HCT116 (cell line): ENCODE measurements at places on chromosomes 16 and 17.

DNA sequence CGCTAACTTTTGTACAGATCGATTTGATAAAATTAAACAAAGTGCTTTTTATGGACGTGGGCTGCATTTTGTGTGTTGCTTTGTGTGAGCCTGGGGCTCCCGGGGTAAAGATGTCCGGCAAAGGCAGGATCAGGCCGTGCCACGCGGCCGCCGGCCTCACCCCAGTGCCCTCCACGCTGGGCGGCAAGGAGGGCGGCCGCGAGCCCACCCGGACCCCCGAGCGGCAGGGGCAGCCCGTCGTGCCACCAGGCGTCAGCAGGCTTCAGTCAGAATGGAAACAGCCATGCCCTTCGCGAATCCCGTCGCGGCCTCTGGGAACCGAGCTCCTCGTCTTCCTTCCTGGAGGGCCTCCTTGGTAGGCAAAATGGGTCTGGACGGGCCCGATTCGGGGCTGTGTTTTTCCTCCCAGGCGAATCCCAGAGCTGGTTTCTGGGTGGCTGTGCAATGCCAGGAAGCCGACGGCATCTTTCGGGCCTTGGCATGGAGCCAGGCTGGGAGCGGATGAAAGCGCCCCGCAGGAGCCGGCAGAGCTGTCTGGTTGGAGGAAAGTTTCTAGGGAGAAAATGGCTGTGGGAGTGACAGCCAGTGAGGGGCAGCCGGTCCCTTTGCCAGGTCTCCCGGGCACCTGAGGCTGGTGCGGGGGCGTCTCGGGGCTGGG is 5.5 kb downstream of the SOX8 start:
- no peak for DNase-seq

DNA sequence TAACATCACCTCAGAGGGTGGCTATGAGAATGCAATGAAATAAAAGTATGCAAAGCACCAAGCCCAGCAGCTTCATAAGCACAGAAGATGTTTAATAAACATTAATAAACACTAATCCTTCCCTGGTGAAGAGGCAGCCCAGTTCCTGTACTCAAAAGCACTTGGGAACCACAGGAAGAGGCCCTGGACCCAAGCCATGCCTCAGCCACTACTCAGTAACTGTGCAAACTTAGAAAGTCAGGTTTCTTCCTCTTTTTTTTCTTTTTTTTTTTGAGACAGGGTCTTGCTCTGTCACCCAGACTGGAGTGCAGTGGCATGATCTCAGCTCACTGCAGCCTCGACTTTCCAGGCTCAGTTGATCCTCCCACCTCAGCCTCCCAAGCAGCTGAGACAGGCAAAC is 5.3 kb downstream of the ARHGAP17 start:
- DNase-seq: no peak

- no peak for DNase-seq
Measured at GRCh38 chr17:43074869-43075268, 49.8 kb downstream of the RND2 start.

DNA sequence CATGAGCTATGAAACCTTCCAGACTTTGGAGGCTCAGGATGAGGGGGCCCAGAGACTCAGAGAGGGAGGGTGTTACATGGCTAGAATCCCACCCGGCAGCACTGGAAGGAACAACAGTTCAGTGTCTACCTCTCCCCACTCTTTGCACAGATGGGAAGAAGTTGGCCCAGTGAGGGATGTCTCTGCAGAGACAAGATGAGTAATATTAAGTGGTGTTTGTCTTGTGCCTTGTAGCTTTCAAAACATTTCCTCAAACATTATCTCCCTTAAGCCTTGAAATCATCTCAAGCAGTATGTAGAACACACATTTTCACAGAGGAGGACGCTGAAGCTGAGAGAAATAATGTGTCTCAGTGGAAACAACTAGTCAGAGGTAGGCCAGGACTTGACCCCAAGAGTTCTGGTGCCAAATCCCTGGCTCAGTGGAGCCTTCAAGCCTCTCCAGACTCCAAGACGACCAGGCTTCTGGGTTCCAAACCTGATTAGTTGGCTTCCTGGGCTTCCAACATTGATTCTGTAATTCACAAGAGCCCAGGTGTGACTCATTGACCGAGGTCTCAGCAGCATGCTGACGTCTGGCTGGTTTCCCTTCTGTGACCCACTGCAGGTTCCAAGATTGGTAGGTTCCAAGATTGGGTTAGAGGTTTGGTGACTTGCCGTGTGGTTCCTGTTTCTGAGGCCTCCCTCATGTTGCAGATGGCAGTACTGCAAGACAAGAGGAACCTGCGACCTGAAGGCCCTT is 7.4 kb downstream of the RNF112 start:
- no peak for DNase-seq

DNA sequence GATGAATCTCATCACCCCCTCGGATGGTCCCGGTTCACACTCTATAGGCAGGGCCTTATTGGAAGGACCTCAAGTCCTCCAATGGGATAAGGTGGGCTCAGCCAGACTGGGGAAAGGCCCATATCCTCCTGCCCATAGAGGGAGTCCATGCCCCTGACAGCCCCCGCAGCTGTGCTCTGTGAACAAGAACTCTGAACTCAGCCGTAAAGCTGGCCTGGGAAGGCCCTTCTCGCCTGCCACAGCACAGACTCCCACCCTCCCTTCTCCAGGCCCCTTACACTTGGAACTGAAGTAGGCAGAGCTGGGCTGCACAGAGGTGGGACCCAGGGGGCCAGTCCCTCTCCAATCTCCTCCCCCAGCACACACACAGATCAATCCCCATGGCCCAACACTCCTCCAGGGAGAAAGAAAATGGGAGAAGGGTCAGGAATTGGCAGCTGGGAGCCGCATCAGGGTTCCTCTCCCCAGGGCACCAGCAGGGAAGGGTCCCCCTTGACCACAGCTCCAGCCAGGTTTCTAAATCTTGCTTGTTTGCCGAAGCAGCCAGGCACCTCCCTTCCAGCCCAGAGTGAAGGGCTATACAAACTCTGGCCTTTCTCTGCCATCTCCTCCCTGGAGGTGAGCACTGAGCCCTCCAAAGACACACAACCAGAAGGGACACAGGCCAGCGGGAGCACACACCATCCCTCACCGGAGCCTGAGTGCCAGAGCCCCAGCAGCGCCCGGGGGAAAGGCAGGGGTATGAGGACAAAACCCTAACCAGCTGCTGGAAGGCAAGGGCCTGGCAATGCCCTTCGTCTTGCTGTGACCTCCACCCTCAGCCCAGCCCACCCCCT is 454.1 kb downstream of the SOX9 start:
- no peak for DNase-seq

DNA sequence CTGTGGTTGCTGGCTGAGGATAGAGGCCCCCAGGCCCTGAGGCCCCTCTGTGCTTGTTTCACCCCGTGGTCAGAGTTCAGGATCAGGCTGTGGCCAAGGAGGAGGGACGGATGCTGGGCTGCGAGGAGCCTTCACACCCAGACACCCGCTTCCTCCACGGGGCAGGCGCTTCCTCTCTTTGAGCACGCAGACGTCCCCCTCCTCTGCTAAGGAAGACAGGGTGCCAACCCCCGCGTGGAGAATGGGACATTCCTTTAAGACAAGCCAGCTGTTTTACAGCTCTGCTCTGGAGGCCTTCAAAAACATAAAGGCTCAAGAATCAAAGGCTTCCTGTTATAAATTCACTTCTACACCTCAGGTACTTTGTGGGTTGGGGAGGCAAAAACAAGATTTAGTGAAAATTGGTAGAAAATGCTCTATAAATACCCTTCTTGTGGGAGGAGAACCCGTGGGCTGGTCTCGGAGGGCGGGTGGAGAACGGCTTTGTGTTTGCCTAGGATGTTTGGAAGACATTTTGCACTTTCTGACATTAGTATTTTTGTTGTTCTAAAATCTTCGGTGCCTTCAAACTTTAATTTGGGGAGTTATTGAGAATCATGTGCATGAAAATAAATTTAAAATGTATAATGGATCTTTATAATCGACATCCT is 60.8 kb upstream of the FOXF1 start:
- DNase-seq: no peak

DNA sequence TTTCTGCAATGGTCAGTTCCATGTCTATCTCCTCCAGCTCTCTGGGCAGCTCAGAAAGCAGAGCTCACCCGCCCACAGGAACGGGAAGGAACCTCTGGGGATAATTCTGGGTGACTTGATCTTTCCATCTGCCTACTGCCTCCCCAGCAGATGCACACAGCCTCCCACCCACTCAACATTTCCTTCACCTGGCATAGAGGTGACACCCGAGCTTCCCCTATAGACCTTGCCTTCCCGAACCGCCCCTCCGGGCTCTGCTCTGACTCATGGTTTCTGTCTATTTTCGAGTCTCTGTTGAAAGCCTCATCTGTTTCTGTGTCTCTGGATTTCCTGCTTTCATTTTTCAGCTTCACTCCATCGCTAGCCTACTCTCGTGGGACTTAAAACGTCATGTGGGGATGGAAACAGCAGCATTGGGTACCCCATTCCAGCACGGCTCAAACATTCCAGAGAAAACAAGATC is 11.4 kb downstream of the GGA3 start:
- DNase-seq: no peak

- no peak for DNase-seq
Measured at GRCh38 chr17:74868251-74868907, 4.4 kb downstream of the FDXR start.

GRCh38 chr17:80857756-80858171 is 133.9 kb upstream of the CHMP6 start:
- no peak for DNase-seq

DNA sequence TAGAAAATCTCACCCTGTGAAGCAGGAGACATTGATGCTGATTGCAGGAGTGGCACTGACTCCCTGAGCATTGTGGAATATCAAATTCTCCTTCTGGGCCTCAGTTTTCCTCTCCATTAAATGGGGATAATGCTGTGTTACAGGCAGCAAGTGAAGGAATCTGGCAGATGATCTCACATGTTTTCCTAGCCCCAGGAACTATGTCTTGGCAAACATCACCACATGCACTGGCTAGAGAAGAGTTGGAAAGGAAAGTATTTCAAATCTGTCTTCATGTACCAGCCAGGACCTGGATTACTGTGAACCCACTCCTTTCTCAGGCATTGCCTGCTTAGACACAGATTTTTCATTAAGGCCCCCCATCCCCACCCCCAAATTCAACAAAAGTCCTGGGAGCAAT is 13.6 kb upstream of the CCL8 start:
- no peak for DNase-seq

GRCh38 chr16:50876263-50876662 is 134.4 kb downstream of the CYLD start:
- no peak for DNase-seq

GRCh38 chr16:14069818-14070217 is 1.3 kb upstream of the MRTFB start:
- no peak for DNase-seq

GRCh38 chr17:8643855-8644506 is 13.5 kb upstream of the MYH10 start:
- no peak for DNase-seq

DNA sequence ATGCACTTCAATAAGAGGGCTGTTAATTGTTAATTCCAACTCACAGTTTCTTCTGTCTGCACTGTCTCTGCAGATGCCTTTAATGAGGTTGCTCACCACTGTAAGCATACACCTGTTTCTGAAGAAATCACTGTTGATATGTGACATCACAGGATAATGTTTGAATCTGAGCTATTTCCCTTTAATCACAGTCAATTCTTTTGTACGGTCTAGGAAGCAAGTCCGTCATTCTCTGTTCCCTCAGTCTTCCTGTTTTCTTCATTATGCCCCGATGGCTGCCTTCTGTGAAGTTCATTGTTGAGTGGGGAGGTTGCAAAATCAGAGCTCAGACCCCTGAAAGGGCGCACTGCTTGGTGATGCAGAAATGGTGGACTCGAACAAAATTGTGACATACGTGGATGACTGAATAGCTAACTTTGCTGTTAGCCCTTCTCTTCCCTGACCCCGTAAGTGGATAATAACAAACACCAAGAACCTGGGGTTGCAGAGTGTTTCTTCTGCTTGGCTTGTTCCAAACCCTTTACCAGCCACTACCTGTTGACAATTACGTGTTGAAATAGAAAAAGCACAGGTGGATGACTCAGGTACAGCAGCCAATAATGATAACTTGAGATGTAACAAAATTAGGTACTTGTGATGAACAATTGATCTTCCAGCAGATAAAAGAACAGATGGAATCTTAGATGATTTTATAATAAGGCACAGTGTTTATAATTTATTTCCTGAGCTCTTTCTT is 71.9 kb upstream of the AXIN2 start:
- no peak for DNase-seq
